ENCODE measurements at places on chromosomes 4 and X.

DNA sequence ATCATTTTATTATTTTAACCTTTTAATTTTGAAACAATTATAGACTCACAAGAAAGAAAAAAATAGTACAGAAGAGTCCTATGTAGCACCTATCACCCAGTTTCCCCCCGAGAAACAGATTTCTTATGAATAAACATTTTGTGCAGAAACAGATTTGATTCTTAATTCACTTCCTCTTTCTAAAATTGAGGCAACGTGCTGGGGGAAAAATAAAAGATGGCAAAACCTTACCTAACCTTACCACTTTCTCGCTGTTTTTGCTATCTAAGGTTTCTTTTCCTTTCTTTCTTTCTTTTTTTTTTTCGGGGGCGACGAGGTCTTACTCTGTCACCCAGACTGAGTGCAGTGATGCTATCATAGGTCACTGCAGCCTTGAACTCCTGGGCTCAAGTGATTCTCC is 4.3 kb upstream of the CLNK start:
- no peak for DNase-seq

GRCh38 chr4:56708146-56708545 is 27.1 kb upstream of the HOPX start:
- DNase-seq: no peak

DNA sequence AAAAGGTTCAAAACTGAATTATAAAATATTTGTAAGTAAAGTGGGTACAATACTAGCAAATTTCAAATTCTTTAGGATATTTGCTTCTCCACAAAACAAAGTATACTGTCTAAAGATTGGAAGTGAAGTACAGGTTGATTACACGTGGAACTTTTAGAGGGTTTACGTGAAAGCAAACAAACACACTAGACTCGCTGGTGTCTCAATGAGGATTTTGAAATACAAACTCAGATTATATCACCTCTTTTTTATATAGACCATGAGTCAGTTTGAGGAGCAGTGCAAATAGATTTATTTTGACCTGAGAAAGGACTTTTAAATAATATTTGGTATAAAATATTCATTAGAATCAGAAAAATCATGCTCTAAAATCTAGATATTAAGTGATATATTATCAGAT is 185.0 kb downstream of the SPOCK3 start:
- DNase-seq: no peak

GRCh38 chr4:7255996-7256395 is 63.7 kb downstream of the SORCS2 start:
- no peak for DNase-seq

All from effector CD4-positive, alpha-beta T cell (primary cell).